ENCODE measurements at places on chromosomes 1 and 21. TPM values are rescaled to one million over a fixed set of nuclear protein-coding genes. Genes with fewer than 3 reads are reported as not detected.
A peak's percentile ranks its signal among the peaks of the same experiment; 100 is the strongest.

DNA sequence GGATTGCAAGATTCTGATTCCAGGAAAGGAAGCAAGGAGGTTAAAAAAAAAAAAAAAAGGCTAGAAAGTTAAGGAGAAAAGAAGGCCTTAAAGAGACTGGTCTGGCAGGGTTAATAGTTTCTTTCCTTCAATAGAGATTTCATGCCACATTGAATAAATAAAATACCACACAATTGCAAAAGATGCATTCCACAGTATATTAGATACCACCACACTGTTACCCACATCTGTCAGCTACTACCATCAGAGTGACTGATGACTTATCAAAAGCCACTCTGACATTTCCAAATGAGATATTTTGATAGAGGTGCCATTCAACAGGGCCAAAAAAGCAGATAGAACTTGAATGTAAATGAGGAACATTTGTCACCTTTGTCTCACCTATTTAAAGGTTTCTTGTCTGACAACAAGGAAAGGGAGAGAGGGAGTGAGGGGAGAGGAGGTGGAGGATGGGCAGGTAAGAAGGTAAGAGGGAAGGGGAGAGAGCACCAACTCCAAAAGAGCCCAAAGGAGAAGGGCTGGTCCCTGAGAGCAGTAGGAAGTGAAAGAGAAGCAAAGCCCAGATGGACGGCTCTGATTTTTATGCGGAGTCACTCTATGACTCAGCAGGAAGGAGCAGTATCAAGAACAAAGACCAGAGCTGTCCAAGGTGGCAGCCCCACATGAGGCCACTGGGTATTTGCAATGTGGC, 38.3 kb downstream of the LRRN2 start:
- DNase-seq = peak; percentile 70

Gene CDC42BPA
- total RNA-seq = 36.4 TPM

- DNase-seq = peak; percentile 92
Observed at GRCh38 chr21:42724226-42724920, 71.0 kb downstream of the PDE9A start.

DNA sequence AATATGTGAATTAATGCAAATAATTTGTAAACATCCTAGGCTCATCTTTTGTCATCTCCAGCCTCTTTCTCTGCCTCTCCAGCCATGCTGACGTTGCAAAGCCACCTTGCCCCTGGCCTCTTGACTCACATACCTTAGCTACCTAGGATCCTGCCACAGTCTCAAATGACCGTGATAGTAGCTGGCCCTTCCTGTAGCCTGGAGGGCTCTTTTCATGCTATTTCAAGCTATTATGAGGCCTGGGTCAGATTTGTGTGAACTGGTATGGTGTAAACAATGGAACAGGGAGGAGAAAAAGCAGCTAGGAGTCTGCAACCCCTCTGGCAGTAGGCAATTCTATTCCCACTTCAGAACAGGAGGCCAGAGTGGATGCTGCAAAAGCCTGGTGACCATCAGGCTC, 337.7 kb downstream of the DISC1 start:
- no peak for DNase-seq

DNA sequence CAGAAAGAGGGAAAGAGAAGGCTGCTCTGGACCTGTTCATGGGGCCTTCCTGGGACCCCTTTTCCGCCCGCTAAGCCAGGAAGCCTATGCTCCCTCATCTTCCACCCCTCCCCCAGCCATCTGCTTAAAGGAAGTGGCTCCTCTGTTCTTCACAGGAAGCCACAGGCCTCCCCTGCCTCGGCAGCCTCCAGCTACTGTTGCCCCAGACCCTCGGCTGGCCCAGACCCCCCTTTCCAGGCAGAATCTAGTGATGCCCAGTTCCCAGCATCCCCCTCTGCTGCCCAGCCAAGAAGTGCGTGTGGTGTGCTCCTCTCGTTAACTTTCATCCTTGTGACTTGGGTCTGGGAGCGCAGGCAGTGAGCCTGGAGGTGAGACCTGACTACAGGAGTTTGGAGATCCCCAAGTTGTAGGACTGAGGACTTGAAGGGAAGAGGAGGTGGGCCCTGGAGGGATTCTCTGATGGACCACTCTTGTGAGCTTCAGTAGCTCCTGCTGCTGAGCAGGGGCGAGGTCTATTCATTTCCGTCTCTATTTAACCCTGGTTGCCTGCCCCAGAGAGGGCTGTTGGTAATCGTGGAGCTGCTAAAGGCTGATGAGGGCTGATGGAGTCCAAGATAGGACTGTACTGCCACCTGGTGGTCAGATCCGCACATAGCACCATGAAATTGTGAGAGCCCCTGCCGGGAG, 9.1 kb downstream of the IFI6 start:
- DNase-seq = peak; percentile 76

- no peak for DNase-seq
Observed at GRCh38 chr1:15089258-15089992, 64.1 kb upstream of the TMEM51 start.

GRCh38 chr1:155993595-155993994, 15.2 kb upstream of the ARHGEF2 start:
- DNase-seq = no peak

DNA sequence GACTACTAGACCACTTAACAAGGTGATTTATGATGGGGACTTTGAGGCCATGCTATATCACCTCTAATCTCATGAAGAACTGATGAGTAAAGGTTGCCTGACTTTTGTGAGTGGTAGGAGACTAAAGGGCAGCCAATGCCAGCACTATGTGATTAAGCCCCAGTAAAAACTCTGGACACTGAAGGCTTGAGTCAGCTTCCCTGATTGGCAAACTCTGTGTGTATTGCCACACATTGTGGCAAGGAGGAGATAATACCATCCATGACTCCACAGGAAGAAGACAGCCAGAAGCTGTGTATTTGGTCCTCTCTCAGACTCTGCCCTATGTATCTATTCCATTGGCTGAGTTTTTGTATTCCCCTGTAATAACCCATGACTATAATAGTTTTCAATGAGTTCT, 413.3 kb upstream of the ZRANB2 start:
- DNase-seq = no peak

Gene RNU1-1
- total RNA-seq = under 0.01 TPM

Gene C1QTNF12
- total RNA-seq = 0.36 TPM

- no peak for DNase-seq
Observed at GRCh38 chr1:12745126-12745991, 641 bp upstream of the CFAP107 start.

Gene RHD
- total RNA-seq = 0.28 TPM

- DNase-seq = peak; percentile 97
Observed at GRCh38 chr1:189775343-189775742, 702.3 kb downstream of the BRINP3 start.

GRCh38 chr1:230347896-230348295, 78.2 kb downstream of the PGBD5 start:
- no peak for DNase-seq

DNA sequence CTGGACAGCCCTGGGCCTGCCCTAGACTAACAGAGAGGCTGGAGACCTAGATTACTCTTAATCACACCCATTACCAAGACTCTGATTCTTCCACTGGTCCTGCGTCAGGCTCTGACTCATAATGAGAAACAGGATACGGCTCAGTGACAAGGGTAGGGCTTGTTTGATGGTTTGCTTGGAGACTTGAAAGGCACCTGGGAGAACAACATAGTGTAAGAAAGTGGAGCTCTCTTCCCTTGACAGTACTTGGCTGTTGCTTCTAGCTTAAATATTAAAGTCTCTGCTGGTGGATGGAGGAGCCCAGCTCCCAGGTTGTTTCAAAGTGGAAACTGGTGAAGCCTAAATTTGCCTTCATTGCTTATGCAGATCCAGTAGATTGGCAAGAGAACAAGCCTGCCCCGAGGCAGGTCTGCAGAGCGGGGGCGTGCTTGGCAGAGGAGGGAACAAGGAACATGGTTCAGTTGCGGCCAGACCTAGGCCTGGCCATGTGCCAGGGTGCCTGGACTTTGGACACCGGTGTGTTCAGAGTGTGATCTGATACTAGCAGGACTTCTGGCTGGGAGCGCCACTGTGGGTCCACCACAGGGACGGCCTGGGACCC, 480.6 kb downstream of the CAMTA1 start:
- DNase-seq = peak; percentile 97

Gene SLC30A2
- total RNA-seq = not detected

DNA sequence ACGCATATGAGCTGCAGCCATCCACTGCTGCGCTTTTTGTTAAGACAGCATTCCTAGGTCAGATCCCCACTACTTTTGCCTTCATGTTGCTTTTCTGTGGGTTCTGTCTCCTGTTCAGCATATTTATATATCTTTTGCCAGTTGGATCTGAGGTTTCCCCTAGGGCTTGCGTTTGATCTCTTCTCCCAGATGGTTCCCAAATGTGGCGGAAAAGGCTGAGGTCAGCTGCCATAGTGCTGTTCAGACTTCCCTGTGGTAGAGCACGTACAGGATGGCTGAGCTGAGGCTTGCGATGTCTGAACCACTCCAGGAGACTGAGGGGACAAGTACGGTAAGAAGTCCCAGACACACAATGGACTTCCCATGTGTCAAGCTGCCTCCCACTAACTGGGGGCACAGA, 39.8 kb downstream of the COL6A1 start:
- no peak for DNase-seq
